CD4-positive, alpha-beta T cell treated with Interleukin-15 for 1 hour (primary cell): ENCODE measurements at places on chromosomes 2 and 18.

DNA sequence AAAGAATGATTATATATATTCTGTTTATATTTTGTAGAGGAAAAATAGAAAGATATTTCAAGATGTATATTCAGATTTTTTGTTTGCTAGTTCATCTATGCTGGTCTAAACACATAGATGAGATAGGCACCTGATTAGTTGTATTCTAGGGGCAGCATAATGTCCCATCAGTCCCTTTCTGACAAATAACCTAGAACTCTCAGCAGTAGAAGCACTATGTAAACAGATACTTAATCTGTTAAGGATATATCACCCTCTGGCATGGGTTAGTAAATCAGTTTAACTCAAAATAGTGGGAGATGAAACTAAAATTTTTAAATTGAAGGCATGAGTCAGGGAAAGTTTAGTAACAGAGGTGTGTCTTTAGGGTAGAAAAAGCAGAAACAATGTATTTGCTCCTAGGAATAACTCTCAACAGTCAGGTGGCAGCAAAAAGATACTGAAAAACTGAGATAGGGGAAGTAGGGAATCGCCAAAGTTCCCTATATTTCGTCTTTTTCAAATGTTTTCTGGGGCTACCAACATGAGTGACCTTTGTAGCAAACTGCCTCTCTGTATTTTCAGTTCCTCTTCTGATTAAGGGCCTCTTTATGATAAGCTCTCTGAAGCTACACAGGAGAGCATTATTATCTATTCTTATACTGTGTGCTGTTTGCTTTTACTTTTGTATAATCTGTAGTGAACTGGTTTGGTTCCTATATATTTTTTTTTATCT lies 5.7 kb downstream of the PPP1R1C start:
- DNase-seq, result no peak

DNA sequence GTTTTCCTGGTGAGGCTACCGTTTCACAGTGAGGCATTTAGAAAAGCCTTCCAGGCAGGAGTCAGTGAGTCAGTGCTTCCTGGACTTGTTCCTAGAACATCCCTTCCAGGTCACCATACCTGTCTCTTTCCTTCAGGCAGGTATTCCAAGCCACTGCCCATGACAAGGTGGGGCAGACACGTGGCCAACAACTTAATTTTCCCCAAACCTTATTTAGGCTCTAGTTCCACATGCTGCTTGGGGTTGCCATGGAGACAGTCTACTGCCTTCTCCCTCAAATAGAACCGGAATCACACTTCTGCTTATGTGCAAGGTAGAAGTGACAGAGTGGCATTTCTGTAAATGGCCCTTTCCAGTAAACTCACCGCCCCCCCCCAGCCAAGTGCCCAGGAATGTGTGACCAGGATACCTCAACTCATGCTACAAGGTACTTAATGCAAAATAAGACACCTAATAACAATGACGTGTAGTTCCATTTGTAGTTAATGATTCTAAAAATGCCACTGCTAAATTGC lies 258.3 kb downstream of the PRKCE start:
- DNase-seq, result peak; percentile 56

DNA sequence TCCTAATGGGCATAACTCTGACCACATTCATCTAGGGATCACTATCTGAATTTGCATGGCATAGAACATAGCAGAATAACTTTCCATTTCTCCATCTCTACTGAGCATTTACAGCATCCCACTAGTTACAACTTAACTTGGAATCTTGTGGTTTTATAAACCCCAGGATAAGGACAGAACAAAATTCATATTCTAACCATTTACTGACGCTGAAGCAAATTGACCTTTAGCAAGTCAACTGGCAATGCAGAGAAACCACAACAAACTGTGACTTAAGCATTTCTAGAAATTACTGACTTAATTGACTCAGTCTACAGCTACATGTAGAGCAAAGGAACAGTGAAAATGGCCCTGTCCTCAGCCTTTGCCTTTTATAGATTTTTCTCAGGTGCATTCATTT lies 61.2 kb downstream of the DCC start:
- no peak for DNase-seq

GRCh38 chr18:37560003-37560402 lies 5.6 kb downstream of the CELF4 start:
- DNase-seq, result no peak

GRCh38 chr2:25711675-25712354 lies 38.4 kb upstream of the DTNB start:
- no peak for DNase-seq

- DNase-seq, result no peak
Measured at GRCh38 chr2:114160263-114160981, 270.5 kb downstream of the ACTR3 start.
